Left lung (tissue), 14 donors: ENCODE measurements at places on chromosomes 7 and 10. TPM values are rescaled to one million over a fixed set of nuclear protein-coding genes. Genes with fewer than 3 reads are reported as not detected.
A peak's percentile ranks its signal among the peaks of the same experiment; 100 is the strongest.

GRCh38 chr10:122478971-122479370 is 17.6 kb downstream of the HTRA1 start:
- DNase-seq, result no peak

GRCh38 chr7:132866551-132866950 is 215.3 kb downstream of the CHCHD3 start:
- no peak for DNase-seq

GRCh38 chr7:135645296-135645904 is 16.9 kb upstream of the STMP1 start:
- no peak for DNase-seq

DNA sequence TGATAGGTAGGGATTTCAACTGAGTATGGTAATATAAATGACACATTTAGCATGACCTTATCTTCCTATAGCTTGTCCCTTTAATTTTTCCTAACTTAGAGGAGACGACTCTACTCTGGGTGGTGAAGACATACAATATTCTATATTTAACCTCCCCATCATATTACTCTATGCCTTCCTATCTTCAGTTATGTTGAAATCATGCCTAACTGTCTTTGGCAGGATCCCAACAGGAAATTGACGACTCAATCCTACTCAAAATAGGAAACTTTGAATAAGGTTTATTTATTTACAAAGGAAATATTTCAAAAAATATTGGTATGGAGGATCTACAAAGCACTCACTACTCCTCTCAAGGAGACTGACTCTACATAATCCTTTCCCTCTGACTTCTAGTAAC is 24.1 kb upstream of the SEMA3A start:
- DNase-seq, result no peak

DNA sequence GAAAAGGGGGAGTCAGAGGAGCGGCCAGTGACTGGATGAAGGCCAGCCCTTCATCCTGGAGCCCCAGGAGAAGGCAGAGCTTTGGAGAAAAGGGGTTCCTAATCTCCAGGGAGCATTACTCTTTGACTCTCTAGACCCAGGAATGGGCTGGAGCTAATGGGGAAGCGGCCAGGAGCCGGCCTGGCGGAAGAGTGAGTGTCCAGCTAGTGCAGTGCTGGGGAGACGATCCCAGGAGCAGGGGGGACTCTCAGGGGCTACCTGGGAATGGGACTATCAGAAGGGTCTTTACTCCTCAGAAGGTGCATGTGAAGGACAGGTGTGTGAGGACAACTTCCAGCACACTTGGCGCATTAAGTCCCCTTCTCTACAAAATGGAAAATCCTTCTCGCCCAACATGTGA is 2.4 kb upstream of the PAX2 start:
- DNase-seq, result no peak

- DNase-seq, result no peak
Observed at GRCh38 chr7:51518646-51519045, 202.0 kb upstream of the COBL start.

- no peak for DNase-seq
Observed at GRCh38 chr10:91214911-91215310, 5.6 kb upstream of the PCGF5 start.

DNA sequence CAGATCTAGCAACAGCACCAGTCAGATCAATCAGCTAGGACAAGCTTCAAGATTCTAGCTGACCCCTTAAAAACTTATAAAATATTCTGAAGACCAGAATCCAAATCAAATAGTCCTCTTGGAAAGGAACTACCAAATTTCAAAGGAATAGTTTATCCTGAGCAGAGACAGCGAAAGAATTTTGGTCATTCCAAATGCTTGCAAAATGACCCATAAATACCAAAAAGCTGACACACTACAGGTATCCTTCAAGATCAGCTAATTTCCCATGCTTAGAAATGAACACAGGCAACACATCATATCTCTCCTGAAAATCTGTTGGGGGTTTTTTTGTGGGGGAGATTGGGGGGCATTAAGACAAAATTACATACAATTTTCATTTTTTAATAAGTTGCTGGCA is 78.8 kb downstream of the PDSS1 start:
- no peak for DNase-seq

GRCh38 chr10:118321724-118322575 is 20.2 kb downstream of the FAM204A start:
- no peak for DNase-seq

- DNase-seq, result peak; percentile 28
Observed at GRCh38 chr7:157486007-157486755, 149.4 kb downstream of the DNAJB6 start.

- no peak for DNase-seq
Observed at GRCh38 chr7:132608523-132608922, 32.3 kb upstream of the PLXNA4 start.

GRCh38 chr10:18610517-18610916 is 40.9 kb downstream of the NSUN6 start:
- no peak for DNase-seq

- DNase-seq, result no peak
Observed at GRCh38 chr10:26357203-26357602, 80.9 kb upstream of the APBB1IP start.

DNA sequence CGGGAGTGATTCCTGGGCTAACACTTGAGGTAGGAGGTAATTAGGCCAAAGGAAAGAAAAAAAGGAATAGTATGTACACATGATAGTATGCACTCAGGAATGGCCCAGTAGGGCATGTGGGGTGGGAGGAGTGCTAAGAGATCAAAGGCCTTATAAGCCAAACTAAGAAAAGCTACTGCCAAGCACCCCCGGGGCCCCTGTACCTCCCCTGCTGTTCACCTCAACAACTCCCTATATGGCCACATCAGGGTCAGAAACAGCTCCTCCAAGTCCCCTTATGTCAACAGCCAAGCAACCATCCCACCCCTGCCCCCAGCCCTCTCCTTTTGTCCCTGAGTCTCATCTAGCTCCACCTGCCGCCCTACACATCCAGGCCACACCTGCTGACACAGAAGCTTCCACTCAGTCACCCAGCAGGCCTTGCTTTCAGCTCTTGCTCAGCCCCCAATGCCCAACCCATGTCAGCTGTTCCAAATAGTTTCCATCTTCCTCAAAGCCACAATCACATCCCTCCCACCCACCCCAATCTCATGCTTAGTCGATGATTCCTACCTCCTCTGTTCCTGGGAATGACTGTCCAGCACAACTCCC is 80.2 kb downstream of the SORBS1 start:
- DNase-seq, result no peak

- DNase-seq, result peak; percentile 63
Observed at GRCh38 chr7:20197125-20197748, 19.9 kb downstream of the MACC1 start.

- no peak for DNase-seq
Observed at GRCh38 chr7:26479581-26479980, 187.9 kb downstream of the SNX10 start.

DNA sequence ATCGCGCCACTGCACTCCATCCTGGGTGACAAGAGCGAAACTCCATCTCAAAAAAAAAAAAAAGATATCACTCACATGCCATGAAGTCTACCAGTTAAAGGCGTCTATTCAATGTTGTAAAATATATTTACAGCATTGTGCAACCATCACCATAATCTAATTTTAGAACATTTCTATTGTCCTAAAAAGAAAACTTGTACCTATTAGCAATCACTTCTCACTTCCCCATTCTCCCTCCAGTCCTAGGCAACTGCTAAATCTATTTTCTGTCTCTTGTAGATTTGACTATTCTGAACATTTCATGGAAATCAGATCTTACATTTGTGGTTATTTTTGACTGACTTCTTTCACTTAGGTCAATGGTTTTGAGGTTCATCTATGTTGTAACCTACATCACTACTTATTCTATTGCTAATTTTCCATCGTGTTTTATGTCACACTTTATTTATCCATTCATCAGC is 25.2 kb upstream of the OTUD1 start:
- DNase-seq, result no peak

DNA sequence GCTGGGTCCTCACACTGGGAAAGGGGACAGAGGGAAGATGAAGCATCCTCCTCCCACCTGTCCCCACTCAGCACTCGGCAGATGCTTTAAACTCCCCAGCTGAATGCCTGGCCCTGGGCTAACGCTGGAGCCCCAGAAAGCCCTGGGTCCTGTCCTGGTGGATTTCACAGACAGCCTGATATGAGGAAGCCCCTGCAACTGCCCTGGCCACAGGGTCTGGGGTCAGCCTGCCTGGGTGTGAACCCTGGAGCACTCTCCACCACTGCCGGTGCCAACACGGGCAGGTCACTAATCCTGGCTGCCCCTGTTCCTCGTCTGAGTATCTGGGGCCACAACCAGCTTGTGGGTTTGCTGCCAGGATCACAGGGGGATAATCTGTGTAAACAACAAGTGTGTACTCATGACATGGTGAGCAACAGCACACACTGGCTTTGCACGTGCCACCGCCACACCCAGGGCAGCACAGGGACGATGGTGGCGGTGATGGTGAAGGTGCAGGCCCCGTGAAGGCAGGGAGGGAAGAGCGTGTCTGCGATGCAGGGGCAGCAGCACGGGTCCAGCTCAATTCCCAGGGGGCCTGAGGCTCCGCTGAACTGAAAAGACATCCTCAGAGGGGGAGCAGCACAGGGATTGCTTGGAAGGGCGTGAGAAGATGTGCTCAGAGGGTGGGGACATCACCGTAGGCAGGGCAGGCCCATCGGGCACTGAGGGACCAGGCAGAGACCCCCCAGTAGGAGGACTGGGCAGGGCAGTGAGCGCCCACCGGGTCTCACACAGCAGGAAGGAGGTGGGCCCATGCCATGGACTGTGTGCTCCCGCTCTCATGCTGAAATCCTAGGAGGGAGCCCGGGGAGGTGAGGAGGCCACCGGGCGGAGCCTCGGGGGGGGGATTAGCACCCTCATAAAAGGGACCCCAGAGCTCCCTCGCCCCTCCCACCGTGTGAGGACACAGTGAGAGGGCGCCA is 238.7 kb downstream of the MAD1L1 start:
- no peak for DNase-seq

DNA sequence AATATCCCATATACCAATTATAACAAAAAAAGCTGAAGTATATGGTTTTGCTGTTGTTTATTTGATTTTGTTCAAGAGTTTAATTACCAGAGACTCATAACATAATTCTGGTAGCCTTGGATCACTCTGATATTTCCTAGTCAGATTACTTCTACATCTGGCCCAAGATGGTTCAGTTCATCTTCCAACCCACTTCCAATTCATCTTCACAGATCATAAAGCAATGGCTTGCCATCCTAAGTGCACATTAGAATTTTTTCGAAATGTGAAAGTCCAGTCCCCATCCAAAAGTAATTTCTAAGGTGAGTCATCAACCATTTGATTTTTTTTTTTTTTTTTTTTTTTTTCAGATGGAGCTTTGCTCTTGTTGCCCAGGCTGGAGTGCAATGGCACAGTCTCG is 8.0 kb upstream of the HIBADH start:
- no peak for DNase-seq

Gene SFTPA1
- total RNA-seq, result 11,086 TPM

Gene CELF2
- total RNA-seq, result 107 TPM

Gene ZNF282
- 20.1 TPM for total RNA-seq

Gene SEC61A2
- 5.5 TPM for total RNA-seq

Gene ATOH7
- not detected for total RNA-seq

Gene GPRIN2
- 20.2 TPM for total RNA-seq

Gene STMP1
- total RNA-seq, result 35.0 TPM

Gene ASB10
- total RNA-seq, result not detected

Gene MAGI2
- total RNA-seq, result 8.1 TPM
